SW 1271 (cell line): ENCODE measurements at places on chromosomes 11 and 22.

- DNase-seq: no peak
Observed at GRCh38 chr11:65778901-65779668, 1.7 kb downstream of the AP5B1 start.

DNA sequence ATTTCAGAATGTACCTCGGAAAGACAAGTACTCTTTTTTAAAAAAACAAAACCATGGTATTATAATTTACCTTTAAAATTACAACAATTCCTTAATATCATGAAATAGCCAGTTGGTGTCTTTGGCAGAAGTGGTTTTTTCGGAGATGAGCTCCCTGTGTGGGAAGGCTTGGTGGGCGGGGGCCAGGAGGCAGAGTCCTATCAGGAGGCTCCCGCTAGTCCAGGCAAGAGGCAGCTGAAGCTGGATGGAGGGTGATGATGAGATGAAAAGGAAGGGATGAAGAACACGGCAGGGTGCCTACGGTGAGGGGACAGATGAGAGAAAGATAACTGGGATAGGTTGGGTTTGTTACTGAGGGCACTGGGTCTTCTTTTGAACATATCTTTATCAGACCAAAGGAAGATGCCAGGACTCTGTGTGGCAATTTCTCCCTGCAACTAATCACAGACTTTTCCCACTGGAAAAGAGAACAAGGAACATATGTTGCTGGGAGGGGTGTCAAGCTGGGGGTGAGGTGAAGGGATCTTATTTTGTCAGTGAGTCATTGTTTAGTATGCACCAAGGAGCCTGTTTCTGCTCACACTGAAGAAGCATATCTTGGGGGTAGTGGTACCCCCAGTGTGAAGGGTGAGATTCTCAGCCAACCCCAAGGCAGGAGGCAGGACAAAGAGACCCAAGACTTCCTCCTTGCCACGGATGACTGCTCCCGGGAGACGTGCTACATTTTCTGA lies 91.5 kb upstream of the YWHAH start:
- DNase-seq: no peak

GRCh38 chr11:85672105-85672902 lies 7.4 kb upstream of the CREBZF start:
- DNase-seq: no peak

GRCh38 chr11:11253497-11253896 lies 99.6 kb downstream of the CSNK2A3 start:
- no peak for DNase-seq

GRCh38 chr22:18144105-18144504 lies 5.9 kb upstream of the USP18 start:
- no peak for DNase-seq

GRCh38 chr11:128693416-128693712 lies 508 bp upstream of the FLI1 start:
- DNase-seq: no peak

DNA sequence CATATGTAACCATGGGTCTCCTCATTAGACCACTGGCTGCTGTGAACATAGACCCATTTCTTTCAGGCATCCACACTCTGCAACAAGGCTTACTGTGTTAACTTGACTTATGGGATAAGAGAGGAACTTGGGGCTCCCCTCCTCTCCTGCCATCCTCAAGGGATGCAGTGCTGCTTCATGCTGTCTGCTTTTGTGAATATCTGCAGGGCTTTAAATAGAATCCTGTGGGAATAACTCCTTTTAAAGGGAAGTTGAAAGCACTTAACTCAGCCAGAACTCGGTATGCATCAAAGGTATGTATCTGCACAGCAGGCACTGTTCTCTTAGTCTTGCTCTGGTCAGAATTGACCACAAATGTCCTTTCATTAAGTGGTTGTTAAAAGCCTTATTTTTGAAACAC lies 222.5 kb upstream of the KIRREL3 start:
- no peak for DNase-seq

DNA sequence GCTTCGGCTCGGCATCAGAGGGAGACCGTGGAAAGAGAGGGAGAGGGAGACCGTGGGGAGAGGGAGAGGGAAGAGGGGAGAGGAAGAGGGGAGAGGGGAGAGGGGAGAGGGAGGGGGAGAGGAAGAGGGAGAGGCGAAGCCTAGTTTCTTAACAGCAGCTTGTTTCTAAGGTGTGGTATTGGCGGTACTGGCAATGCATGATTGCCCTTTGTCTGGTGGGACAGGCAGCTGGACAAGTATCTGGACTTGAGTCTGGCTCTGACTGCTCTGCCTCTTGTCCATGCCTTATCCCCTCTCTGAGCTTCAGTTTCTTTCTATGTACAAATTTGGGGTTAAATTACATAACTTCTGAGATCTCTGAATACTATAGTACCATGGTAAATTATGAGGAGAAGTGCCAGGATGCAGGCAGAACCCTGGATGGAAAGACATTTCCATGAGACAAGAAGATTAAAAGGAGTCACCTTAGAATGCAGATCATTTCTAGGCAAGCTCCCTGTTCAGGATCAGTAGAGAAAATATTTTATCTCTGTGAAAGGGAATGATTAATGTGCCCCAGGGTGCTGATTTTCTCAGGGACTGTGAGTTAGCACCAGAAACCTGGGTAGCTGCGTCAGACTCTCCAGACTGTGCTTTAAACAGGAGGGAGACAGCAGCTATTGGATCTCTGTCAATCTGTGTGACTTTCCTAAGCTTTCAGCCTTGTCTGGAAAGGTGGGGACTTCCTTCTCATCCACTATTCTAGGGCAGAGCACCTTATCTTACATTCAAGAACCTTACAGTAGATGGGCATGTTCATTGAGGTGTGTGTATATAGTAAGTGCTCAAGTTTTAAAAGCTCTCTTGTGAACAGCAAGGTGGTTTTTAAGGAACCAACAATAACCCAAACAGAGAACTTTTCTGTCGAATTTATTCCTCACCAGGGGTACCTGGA lies 31.9 kb upstream of the CCDC90B start:
- no peak for DNase-seq

DNA sequence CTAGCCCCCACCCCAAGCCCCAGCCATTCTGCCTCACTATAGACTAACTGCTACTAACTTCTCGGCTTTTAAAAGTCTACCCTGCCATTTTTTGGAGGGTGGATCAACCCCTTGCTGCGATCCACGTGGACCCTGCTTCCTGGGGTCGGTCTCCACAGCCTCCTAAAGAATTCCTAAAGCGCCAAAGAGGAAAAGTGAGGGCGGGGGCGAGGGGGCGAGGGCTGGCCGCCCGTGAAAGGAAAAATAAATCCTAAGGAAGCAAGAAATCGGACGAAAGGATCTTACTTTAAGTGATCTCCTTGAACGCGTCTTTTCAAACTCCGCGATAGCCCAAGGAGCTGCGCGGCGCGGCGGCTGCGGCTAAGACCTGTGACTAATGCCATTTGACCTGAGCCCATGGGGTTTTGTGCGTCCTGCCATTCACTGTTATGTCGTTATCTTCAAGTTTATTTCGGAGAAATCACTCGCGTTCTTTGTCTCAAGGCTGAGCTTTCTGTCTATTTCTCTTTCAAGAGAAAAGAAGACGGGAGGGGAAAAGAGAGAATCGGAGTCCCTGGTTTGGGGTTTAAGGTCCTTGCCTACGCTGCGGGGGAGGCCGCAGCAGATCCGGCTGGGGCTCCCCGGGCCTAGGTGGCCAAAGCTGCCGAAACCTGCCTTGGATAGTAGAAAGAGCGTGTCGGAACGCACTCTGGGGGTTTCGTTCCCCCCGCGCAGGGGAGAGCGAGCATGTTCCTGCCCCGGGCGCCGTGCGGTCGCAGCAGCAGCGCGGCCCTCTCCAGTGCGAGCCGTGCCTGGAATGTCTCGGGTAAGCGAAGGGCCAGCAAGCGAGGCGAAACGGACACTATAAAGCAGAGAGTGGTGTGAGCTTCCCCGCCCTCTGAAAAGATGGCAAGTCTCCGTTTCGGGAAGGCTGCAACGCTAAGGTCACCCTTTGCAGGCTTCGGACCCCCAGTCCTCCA lies 2.8 kb upstream of the DBX1 start:
- no peak for DNase-seq

- no peak for DNase-seq
Observed at GRCh38 chr22:17120711-17121232, 388 bp downstream of the TMEM121B start.

GRCh38 chr22:43171607-43172006 lies 15.3 kb downstream of the TTLL12 start:
- no peak for DNase-seq

GRCh38 chr11:44889266-44889665 lies 61.4 kb downstream of the TP53I11 start:
- DNase-seq: no peak

- DNase-seq: no peak
Observed at GRCh38 chr11:57499413-57499982, 16.0 kb downstream of the SLC43A1 start.

DNA sequence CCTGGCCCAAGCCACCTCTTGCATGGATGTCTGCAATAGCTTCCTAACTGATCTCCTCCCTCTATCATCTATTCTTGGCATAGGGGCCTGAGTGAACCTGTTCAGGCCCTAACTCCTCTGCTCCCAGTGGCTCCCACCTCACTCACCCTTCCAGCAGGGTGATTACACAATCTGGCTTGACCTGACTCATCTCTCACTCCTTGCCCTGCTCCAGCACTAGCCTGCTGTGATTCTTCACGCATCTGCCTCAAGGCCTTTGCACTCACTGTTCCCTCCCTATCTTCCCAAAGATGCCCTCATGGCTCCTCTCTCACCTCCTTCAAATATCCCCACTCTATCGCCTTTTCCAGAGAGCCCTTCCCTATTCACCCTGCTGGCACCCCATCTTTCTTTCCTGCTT lies 10.5 kb downstream of the SCN4B start:
- DNase-seq: no peak

DNA sequence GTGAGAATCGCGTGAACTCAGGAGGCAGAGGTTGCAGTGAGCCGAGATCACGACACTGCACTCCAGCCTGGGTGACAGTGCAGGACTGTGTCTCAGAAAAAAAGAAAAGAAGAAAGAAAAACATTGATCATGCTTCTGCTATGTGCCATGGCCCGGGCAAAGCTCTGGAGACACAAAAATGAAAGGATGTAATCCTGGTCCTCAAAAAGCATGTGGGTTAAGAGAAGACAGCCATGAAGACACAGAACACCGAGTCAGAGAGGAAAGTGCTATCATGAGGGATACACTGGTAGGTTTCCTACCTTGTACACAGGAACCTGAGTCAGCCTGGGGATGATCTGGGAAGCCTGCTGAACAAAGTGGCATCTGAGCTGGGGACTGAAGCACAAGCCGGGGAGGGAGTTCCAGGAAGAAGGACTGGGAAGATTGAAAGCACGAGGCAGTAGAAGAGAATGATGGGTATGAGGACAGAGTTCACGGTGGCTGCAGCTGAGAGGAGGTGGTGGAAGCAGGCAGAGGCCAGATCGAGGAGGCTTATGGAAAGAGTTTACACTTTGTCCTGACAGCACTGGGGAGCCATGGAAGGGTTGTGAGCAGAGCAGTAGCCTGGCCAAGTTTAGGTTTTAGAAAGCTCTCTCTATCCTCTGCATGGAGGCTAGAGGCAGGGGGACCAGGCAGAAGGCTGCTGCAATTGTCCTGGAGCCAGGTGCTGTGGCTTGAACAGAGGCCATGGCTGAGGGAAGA lies 9.9 kb upstream of the MAFF start:
- no peak for DNase-seq

- no peak for DNase-seq
Observed at GRCh38 chr11:102991776-102992175, 36.2 kb upstream of the MMP13 start.

GRCh38 chr22:36430863-36431262 lies 43.1 kb upstream of the MYH9 start:
- no peak for DNase-seq

- peak; percentile 40 for DNase-seq
Observed at GRCh38 chr11:130022799-130023198, 20.2 kb upstream of the PRDM10 start.

GRCh38 chr22:41799486-41800347 lies 762 bp upstream of the CCDC134 start:
- no peak for DNase-seq

GRCh38 chr11:29657709-29658108 lies 359.1 kb downstream of the KCNA4 start:
- no peak for DNase-seq

GRCh38 chr11:20363149-20363499 lies 390 bp upstream of the HTATIP2 start:
- DNase-seq: no peak
